ENCODE measurements at places on chromosomes 13 and 19.

GRCh38 chr19:4136680-4137088 lies 12.8 kb upstream of the MAP2K2 start:
- DNase-seq, result no peak

DNA sequence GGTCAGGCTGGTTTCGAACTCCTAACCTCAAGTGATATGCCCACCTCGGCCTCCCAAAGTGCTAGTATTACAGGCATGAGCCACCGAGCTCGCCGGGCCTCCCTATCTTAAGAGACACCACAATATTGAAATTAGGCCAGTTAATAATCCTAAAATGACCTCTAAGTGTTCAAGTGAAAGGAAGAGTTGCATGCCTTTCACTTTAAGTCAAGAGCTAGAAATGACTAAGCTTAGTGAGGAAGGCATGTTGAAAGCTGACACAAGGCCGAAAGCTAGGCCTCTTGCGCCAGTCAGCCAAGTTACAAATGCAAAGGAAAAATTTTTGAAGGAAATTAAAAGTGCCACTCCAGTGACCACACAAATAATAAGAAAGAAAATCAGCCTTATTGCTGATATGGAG lies 144.5 kb upstream of the FNDC3A start:
- DNase-seq, result no peak

GRCh38 chr13:93262729-93263345 lies 36.2 kb downstream of the GPC6 start:
- DNase-seq, result no peak

DNA sequence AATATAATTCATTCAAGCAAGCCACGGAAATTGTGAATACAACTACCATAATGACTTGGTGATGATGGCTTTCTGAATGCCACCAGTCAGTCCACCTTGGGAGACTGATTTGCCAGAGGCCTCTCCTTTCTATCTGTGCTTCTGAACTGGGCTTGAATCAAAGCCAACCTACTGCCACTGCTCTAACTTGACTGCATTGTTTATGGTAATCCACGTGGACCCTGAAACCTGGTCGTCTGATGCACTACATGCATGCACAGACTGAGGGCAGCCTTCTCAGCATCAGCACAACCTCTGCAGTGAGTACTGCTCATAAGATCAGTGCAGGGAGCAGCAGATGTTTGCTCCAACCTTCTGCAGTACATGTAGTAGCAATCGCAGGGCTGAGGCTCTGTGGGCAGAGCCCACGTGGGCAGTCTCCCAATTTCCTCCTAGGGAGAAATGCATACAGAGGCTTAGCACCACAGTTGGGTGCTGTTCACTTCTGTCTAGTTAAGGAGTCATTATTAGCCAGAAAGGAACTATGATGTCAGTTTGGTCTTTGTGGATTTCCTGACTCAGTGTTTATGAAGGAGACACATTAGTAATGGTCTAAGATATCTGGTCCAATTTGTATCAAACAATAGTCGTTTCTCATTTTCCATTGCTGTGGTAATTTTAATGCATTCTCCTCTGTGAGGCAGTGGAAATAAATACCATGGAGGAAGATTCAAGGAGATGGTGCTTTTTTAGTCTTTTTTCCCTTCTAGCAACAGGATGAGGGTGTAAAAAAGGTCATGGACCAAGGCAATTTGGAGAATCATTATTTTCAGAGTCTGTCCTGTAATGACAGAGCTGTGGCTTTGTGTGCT lies 82.5 kb downstream of the AKAP11 start:
- no peak for DNase-seq

DNA sequence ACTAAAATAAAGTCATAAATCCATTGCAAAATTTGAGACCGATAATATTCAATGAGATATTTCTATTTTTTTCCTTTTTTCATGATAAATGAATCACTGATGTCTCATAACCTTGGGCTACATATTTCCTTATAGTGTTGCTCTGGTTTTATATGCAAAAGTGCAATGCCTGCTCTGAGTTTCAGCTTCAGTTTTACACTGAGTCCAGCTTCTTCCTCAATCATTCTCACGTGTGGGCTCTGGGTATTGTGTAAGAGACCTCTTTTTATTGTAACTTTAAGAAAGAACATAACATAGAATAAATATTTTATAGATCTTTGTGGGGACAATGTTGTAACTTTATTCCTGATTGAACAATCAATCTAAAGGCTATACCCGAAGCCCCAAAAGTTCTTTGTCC lies 280.2 kb upstream of the EDNRB start:
- DNase-seq, result no peak

Data from stimulated activated CD8-positive, alpha-beta memory T cell treated with anti-CD3 and anti-CD28 coated beads, Interleukin-12 subunit alpha, Interleukin-12 subunit beta, amount 100 ng/mL, for 1 hour (primary cell).